Pons (tissue), 1 donor: ENCODE measurements at places on chromosomes 6 and 20.

DNA sequence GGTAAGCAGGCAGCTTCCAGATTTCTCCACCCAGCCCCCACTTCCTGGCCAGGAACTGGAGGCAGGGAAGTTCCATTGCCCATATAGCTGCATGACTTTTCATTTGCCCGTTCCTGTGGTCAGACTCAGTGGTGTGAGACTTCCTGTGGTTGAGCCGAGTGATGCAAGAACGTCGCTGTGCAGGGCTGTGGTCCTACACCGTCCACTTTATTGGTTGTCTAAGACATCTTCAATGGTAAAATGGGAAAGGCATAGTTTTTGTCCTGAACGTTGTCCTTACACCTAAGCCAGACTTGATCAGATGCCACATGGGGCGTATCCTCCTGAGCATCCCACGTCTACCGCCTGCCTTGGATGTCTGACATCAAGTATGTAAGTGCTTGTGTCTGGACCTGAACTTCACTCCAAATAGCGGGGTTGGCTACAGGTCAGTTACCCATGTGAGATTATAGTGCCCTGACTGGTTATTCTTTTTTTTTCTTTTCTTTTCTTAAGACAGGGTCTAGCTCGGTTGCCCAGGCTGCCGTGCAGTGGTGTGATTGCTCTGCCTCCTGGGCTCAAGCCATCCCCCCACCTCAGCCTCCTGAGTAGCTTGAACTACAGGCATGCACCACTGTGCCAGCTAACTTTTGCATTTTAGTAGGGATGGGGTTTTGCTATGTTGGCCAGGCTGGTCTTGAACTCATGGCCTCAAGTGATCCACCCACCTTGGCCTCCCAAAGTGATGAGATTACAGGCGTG, 25.9 kb upstream of the GTSF1L start:
- peak; percentile 19 for DNase-seq

GRCh38 chr6:126123226-126123625, 136.9 kb downstream of the TRMT11 start:
- no peak for DNase-seq

DNA sequence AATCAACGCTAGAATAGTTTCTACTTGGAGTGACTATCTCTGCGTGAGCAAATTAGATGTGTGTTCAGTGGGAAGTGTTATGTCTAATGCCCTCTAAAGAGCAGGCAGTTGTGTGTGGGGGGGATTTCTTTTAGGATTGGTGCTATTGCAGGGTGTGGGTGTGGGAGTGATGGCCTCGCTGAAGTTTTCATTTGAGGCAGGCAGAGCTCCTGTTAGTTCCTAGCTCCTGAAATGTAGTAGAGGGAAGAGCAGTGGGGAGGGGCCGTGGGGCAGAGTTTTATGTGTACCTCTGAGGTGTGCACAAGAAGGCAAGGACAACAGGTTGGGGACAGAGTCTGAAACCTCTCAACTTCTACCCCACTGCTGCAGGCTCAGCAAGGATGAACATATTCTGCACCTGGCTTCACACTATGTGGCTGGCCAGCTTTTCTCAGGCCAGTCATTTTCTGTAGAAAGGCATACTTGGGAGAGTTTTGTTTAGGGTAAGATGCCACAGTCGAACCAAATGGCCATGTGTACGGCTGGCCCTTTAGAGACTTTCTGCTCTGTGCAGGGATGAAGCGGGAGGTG, 229.2 kb upstream of the SUPT3H start:
- DNase-seq = no peak

DNA sequence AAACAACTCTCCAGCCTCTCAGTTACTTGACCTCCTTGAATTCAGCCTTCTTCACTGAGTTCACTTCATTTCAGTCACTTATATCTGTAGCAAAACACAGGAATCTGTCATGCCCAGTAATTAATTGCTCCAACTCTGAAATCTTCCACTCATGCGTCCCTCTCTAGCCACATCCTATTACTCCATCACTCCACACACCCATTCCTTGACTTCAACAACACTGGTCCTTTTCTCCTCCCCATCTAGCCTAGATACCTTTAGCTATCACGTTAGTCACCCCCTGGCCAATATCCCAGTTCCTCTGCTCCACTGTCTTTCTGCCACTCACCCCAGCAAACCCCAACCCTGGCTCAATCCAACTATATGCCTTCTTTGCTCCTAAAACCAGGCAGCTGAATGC, 7.7 kb downstream of the ZHX3 start:
- DNase-seq = no peak

DNA sequence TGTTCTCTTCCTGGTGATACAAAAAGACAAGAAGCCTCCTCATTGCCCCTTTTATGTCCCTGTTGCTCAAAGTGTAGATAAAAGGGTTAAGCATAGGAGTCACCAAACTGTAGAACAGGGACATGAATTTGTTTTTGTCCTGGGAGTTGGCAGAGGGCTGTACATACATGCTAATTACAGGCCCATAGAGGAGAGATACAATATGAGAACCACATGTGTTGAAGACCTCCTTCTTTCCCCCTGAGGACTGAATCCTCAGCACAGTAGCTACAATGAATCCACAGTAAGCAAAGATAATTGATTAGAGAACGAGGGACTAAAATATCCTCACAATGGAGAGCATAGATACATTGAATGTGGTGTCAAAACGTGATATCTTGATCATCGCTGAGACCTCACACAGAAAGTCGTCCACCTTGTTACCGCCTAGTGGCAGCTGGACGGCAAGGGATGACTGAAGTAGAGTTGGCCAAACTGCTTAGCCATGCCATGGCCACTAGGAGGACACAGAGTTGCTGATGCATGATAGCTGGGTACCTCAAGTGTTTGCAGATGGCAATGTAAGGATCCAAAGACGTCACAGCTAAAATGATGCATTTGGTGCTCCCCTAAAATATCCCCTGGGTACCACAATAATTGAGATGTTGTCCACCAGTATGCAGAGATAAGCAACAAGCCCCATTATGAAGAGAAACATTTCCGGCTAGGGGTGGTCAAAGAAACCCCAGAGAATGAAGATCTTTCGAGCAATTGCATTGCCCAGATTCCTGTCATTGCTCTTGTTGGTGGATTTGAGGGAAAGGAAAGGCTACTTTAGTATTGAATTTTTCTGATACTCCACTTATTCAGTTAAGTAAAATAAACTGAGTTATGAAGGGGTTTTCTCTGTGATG, 15.0 kb downstream of the OR2B3 start:
- DNase-seq = no peak

- DNase-seq = peak; percentile 9
Measured at GRCh38 chr20:32972181-32973076, 31.8 kb downstream of the SUN5 start.

DNA sequence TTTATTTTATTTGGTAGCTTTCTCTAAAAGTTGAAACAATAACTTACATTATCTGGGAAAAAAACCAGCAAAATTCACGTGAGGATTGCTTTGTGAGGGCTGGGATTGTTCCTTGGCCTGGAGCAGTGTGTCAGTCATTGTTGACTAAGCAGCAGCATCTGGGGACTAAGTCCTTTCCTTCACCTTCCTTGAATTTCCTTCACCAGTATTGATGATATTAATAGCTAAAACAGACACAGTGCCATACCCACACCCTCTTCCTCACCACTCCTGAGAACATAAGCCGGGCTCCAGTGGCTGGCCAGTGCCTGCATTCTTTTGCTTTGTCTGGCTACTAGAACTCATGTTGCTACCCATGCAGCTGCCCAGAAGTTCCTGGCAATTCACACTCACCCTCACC, 23.7 kb downstream of the PLCB1 start:
- DNase-seq = no peak

DNA sequence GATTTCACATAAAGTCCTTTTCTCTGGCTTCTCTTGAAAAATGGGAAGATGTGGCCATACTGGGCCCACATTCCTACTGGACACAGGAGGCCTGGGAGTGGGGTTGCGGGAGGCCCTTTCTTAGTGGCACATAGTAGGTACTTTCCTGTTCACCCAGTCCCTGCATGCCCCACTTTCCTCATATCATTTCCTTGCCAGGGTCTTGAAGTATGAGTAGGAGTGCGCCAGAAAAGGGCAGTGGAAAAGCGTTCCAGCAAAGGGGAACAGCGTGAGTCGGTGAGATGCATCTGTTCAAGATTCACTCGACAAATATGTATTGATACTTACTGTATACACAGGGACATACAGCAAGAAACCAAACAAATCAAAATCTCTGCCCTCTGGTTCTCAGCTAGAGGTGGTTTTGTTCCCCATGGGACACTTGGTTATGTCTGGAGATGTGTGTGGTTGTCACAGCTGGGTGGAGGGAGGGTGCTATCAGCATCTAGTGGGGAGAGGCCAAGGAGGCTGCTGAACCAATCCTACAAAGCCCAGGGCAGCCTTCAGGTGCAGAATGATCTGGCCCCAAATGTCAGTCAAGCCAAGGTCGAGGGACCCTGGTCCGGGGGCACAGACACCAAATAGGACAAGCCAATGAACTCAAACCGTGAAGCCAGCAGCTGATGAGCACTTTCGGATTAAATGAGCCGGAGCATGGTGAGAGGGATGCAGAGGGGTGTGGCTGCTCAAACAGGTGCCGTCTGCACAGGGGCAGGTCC, 151.4 kb downstream of the CEBPB start:
- DNase-seq = no peak

DNA sequence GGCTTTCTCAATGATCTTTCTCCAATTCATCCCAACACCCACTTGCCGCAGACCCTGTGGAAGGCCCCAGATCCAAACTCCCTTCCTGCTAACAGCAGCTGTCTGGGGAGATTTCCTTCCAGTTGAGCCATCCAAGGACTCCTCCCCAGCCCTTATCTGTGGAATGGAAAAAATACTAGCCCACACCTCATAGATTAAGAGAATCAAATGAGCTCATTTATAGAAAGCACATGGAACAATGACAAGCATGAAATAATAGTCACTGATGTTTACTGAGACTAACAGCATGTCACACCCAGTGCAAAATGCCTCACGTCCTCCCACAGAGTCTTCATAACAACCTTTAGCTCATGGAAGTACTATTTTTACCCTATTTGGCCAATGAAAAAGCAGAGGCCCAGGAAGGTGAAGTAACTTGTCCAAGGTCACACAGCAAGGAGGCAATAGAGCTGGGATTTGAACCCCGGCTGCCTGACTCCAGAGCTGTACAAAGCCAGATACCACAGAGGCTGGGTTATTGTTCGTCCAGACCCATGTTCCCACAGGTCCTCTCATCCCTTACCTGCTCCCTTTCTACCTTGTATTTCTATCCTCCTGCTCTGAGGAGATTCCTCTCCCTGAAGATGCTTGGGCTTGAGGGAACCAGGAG, 23.4 kb upstream of the PTGIS start:
- DNase-seq = no peak

DNA sequence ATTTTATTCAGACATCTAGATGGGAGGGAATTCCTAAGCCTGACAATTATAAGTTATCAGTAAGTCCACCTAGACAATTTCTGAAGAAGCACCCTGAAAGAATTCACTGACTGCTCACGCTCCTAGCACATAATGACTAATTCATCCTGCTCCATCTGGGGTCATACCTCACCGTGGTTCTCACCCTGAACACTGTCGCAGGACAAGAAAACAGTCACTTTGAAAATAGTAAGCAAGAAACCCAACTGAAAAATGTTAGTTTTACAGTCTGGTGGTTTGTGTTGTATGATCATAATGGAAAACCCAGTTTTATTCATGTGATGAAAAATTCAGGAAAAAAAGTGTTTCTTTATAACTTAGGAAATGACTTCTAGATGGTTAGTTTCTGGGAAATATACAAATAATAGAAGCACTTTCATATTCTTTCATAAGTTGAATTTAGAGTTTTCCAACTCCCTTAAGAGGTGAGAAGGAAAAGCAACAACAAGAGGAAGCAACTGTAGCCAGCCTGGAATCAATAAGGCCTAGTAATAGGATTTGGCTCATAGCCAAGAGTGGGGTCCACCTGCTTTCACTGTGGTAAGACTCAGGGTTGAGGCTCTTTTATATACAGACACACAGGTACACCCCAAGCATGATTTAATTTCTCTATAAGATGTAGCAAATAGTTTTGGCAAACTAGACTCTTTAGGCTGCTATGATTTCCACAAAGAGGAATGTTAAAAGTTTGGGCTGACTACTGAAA, 94.1 kb downstream of the HIVEP2 start:
- no peak for DNase-seq

- DNase-seq = no peak
Measured at GRCh38 chr6:6569811-6570164, 18.7 kb upstream of the LY86 start.

GRCh38 chr6:4020822-4021132, 58.2 kb downstream of the FAM217A start:
- DNase-seq = no peak

DNA sequence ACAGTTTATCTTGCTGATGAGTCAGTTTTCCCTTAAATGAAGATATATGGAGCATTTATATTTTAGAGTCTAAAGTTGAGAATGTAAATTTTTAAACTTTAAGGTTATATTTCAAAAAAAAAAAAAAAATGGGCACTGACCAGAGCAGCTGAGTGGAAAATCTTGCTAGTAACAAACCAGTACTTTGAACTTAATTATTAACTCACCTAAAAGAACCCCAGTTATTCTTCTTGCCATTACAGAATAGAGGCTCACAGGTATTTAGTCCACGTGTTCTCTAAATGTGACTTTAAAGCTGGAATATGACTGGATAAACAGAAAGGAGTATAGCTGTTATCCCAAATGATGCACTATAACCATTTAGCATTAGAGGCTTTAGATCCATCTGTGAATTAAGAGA, 178.4 kb downstream of the COL9A1 start:
- no peak for DNase-seq

GRCh38 chr20:10985536-10985935, 311.7 kb upstream of the JAG1 start:
- no peak for DNase-seq

- DNase-seq = no peak
Measured at GRCh38 chr6:15417811-15418210, 171.9 kb downstream of the JARID2 start.

DNA sequence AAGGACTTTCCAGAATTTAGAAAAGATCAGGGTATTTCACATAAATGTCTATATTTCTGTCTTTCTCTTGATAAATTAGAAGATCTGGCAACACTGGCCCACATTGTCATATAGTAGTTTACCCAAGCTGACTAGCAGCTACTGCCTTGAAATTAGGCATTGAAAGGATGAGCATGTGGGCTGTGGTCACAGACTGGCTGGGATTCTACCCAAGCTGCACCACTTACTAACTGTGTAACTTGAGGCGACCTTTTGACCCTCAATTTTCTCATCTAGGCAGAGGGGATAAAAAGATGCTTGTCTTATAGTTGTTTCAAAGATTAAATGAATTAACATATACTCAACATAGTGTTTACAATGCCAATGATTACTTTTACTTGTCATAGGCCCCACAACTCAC, 152.7 kb upstream of the BMP2 start:
- no peak for DNase-seq

- peak; percentile 97 for DNase-seq
Measured at GRCh38 chr20:45433316-45433715, 17.4 kb downstream of the PIGT start.
